Astrocyte of the spinal cord (primary cell): ENCODE measurements at places on chromosomes 2 and 18.

DNA sequence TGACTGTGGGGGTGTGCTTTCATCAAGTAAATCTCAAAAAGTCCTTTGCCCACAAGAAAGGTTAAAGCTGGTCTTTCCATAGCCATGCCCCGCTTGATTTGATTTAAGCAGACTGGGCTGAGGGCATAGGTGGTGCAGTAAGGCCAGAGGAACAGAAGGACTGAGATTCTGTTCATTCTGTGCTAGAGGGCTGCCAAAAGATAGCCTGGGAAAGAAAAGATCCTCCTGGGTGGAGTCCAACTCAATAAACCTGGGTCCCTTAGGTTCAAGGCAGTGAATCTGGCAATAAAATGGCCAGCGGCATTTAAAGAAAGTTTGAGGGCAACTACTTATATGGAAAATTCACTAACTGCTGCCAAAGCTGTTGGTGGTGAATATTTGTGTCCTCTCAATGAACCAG lies 59.2 kb upstream of the MAP3K20 start:
- DNase-seq = no peak

DNA sequence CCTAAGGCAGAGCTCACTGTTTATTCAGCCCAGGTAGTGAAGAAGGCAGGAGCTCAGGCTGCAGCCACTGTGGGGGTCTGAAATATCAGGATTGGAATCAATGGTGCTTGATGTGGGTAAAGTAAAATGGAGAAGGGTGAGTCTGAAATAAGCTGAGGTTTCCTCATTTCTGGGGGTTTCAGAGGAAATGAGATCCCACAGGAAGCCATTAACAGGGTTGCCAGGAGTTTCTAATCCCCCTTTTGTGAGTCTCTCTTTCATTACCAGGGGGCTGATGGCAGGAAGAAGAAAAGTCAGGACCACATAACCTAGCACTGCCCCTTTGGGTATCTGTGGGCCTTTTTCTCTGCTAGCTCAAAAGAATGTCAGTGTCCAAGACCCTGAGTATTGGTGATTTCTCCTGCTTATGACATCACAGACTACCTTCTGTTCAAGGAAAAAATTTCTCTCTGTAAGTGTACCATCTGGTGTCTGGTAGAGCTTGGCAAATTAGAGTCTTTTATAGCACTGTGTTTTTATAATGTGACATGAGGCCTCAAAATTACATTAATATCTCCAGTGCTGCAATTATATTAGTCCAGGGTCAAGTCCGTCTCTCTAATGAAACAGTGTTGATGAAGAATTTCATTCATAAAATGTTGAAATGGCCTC lies 56.0 kb downstream of the LBH start:
- no peak for DNase-seq

DNA sequence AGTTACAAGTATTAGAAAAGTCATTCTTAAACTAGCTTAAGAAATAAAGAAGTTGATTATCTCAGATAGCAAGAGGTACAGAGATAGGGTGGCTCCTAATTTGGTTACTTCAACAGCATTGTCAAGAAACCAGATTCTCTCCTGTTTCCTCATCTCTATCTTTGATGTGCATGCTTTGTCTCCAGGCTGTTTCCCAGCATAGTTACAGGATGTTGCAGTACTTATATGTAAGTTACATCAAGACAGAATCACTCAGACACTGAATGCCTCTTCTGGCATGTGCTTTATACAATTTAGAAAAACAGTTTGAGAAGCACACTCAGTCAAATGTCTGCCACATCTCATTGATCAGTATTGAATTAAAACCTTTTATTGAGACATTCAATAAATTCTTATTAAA lies 189.5 kb upstream of the UBE2E3 start:
- DNase-seq = peak; percentile 5

DNA sequence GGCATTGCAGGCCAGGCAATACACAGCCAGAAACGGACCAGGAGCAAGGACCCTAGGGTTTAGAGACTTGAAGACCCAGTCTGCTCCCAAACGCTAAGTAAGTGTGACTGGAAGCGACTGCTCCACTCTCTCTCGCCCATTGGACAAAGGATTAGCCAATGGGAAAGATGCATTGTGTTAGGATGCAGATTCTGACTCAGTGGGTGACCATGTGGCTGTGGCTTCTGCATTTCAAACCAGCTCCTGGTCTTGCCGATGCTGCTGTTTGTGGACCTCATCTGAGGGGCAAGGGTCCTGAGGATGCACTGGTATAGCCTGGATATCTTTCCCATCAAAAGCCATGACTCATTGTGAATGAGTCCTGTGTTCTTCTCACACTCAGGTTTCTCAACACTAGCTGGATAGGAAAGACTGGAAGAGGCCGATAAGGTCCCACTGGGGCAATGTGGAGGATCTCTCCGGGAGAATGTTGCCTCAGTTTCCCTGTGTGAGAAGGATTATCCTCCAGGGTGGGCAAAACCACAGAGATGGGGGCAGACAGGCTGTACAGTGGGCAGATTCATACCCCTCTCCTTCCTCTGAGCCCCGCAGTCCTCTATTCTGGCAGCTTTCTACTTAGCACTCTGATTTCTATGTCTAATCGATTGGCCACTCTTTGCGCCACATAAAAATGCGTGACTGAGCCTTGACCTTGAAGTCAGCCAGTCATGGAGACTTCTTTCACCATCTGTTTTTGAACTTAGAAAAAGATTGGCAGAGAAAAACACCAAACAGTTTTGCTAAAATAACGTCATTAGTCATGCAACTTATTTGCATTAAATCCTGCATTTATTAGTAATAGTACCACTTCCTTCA lies 257.1 kb downstream of the PRKCE start:
- DNase-seq = no peak

- no peak for DNase-seq
Measured at GRCh38 chr18:70334728-70335329, 46.0 kb downstream of the SOCS6 start.

DNA sequence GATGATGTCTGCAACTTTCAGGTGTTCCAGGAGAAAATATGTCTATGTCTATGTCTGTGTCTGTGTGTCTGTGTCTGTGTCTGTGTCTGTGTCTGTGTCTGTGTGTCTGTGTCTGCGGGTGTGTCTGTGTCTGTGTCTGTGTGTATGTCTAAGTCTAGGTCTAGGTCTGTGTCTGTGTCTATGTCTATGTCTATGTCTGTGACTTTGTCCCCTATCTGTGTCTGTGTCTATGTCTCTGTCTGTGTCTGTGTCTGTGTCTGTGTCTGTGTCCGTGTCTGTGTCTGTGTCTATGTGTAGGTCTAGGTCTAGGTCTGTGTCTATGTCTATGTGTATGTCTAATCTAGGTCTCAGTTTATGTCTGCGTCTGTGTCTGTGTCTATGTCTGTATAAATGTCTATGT lies 10.5 kb downstream of the IL1R2 start:
- no peak for DNase-seq

DNA sequence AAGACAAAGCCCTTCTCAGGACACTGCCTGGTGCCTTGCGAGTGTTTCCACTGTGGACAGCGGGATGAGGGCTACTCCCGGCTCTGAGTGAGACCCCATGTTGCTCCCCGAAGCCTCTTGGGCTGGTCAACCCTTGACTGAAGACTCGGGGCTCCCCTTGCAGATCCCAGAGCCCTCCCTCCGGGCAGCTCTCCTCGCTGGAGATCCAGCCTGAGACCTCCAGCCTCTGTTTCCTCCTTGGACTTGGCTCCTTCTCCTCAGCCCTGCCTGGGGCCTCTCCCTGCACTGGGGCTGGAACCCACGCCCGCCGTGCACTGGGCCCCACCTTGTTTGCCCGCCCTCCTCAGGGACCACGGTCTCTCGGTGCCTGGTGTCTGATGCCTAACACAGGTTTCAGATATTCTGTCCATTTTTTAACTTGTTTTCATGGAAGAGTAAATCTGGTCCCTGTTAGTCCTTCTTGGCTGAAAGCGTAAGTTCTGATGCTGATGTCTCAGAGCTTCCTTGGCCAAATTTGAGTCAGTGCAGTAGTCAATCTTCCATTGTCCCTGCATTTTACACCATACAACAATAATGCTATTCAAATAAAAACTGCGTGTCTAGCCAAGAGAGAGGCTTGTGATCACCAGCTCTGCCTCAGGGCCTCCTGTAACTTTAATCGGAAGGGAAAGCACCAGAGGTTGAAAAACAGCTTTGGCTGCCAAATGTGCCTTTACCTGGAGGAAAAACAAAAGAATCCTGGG lies 139.3 kb upstream of the CTDP1 start:
- no peak for DNase-seq

GRCh38 chr2:116802671-116803070 lies 1011.8 kb upstream of the DDX18 start:
- DNase-seq = no peak

DNA sequence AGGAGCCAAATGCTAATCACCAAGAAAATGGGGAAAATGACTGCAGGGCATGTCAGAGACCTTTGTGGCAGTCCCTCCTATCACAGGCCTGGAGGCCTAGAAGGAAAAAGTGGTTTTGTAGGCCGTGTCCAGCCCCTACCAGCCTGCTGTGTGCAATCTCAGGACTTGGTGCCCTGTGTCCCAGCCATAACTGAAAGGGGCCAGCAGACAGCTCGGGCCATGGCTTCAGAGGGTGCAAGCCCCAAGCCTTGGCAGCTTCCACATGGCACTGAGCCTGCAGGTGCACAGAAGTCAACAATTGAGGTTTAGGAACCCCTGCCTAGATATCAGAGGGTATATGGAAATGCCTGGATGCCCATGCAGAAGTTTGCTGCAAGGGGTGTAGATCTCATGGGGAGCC lies 391.2 kb upstream of the FSIP2 start:
- DNase-seq = no peak
